Dermis blood vessel endothelial cell (primary cell): ENCODE measurements at places on chromosomes 1 and 21. TPM values are rescaled to one million over a fixed set of nuclear protein-coding genes. Genes with fewer than 3 reads are reported as not detected.

Gene S100A12
- total RNA-seq = not detected in 2 replicates

Gene CLDN19
- 0.05 TPM in 1 of 2 replicates, not detected in the other for total RNA-seq

Gene RBM34
- total RNA-seq = 37.1 and 55.8 TPM in 2 replicates

Gene HSD3B1
- not detected in 2 replicates for total RNA-seq

Gene IQCC
- total RNA-seq = 1.0 and 1.2 TPM in 2 replicates

Gene OPRD1
- under 0.01 TPM in 1 of 2 replicates, not detected in the other for total RNA-seq

Gene PLA2G2D
- total RNA-seq = not detected in 2 replicates

Gene CELA3A
- not detected in 2 replicates for total RNA-seq

Gene NBPF3
- total RNA-seq = 1.4 and 6.6 TPM in 2 replicates

Gene PTGS2
- 15.0 and 17.2 TPM in 2 replicates for total RNA-seq

Gene VANGL2
- total RNA-seq = under 0.01 and 0.05 TPM in 2 replicates

Gene AK5
- 20.1 and 40.3 TPM in 2 replicates for total RNA-seq

Gene CCDC17
- 1.2 and 1.6 TPM in 2 replicates for total RNA-seq

Gene VHLL
- not detected in 2 replicates for total RNA-seq

Gene TMEM54
- 20.1 and 30.6 TPM in 2 replicates for total RNA-seq

Gene MAP1LC3C
- total RNA-seq = not detected in 2 replicates

Gene MATN1
- total RNA-seq = 0.17 TPM in 1 of 2 replicates, not detected in the other

Gene C1orf105
- total RNA-seq = not detected in 2 replicates

Gene GIPC2
- 55.5 and 69.1 TPM in 2 replicates for total RNA-seq

Gene RAB7B
- not detected in 2 replicates for total RNA-seq

Gene UCK2
- total RNA-seq = 84.7 and 86.3 TPM in 2 replicates

Gene LCE1F
- total RNA-seq = not detected in 2 replicates
